ENCODE measurements at places on chromosomes 5 and 9. TPM values are rescaled to one million over a fixed set of nuclear protein-coding genes. Genes with fewer than 3 reads are reported as not detected.

ZFYVE16 gene
- polyA plus RNA-seq, result 56.0 TPM

SCGB3A2 gene
- polyA plus RNA-seq, result not detected

SLC1A3 gene
- polyA plus RNA-seq, result 3.4 TPM

MARCOL gene
- polyA plus RNA-seq, result not detected

SLC2A6 gene
- polyA plus RNA-seq, result 0.93 TPM

OCLN gene
- polyA plus RNA-seq, result 45.1 TPM

UAP1L1 gene
- 7.4 TPM for polyA plus RNA-seq

HEMGN gene
- 2.1 TPM for polyA plus RNA-seq

- no peak for DNase-seq
Measured at GRCh38 chr5:105632043-105632442, 2038.7 kb downstream of the EFNA5 start.

DNA sequence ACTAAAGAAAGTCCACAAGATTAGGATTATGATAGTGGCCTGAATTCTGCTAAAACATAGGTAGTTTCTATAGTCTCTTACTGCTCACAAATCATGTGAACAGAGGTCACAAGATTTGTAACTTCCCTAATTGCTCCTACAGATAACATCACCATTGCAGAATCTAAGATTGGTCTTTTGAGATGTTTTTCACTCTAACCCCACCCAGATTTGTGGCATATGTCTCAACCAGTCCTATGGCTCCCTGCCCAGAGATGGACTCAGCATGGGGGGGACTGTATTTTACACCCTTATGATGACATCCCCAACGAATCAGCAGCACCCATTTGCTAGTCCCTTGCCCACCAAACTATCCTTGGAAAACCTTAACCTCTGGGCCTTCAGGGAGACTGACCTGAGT, 1046.2 kb downstream of the CDH12 start:
- no peak for DNase-seq

GRCh38 chr9:3804103-3804502, 278.3 kb upstream of the RFX3 start:
- DNase-seq, result no peak

DNA sequence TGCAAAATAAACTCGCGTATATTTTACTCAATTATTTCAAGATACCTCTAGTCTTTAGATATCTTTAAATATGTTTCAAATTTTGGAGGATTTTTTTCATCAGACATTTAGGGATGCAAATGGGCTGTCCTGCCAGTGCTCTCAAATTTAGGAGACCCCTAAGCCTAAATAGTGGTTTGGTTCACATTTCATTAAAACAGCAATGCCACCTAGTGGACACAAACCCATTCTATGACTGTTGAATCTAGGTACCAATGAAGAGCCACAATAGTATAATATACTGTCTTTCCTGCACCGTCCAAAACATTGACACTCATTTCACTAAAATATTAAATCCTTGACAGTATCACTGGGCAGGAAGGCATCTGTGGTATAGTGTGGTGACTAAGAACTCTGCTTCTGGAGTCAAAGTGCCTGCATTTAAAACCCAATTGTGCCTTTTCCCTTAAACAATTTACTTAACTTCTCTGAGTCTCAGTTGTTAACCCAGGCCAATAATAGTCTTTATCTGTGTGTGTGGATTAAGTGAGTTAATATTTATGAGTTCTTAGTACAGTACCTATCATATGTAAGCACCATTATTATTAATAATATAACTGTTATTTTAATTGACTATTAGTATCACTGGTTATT, 148.0 kb downstream of the RORB start:
- no peak for DNase-seq

DNA sequence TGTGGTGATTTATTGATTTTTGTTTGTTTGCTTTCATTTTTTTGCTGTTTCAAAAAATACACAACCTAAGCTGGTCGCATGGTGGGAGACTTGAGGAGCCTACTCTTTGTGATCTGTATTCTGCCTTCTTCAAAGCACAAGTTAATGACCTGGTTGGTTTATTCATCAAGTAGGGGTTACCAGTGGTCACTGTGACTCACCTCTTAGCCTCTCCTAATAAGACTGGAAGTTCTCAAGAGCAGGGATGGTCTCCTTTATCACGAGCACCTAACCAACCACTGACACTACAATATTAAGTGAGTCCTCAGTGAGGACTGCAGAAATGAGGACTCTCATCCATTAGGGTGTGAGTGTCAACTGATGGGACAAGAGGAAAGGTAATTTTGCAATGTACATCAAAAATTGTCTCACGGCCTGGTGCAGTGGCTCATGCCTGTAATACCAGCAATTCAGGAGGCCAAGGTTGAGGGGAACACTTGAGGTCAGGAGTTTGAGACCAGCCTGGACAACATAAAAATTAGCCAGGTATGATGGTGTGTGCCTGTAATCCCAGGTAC, 13.6 kb upstream of the MTMR12 start:
- DNase-seq, result no peak

- DNase-seq, result no peak
Measured at GRCh38 chr9:82101475-82101874, 112.9 kb downstream of the SPATA31D1 start.

DNA sequence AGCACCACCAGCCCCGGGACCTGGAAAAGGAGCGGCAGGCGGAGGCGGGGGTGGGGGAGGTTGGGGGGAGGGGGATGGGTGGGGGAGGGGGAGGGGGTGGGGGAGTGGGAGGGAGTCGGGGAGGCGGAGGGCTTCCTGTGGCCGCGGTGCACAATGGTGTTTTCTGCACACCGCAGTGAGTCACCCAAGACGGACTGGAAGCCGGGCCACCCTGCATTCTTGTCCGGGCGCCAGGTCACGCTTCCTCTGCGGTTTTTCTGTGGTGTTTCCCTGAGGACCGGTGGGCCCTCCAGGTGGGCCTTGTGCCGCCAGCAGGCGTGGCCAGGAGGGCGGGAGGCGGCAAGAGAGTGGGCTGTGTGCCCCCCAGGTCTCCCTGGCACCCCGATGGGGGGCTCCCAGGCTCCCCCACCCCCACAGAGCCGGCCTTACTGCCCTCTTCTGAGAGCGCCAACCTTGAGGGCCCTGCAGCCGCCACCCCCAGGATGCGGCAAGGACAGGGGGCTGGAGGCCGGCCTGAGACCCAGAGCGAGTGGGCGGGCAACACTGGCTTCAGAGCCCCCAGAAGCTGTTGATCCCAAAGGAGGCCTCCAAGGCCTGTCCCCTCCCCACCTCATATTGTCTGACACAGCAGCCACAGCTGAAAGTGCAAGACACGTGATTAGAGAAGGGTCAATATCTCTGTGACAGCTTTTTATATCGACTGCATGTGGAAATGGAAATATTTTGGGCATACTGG, 11.1 kb downstream of the EXD3 start:
- no peak for DNase-seq

DNA sequence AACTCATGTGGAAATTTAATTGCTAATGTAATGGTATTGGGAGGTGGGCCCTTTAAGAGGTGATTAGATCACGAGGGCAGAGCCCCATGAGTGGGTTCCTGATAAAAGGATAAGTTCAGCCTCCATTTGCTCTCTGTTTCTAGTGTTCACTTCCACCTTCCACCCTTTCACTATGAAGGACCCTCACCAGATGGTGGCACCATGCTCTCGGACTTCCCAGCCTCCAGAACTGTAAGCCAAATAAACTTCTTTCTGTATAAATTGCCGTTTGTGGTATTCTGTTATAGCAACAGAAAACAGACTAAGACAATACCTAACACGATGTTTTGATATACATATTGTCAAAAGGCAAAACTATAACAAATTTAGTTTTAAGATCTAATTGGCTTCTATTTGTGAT, 166.2 kb downstream of the DEPDC1B start:
- DNase-seq, result no peak

DNA sequence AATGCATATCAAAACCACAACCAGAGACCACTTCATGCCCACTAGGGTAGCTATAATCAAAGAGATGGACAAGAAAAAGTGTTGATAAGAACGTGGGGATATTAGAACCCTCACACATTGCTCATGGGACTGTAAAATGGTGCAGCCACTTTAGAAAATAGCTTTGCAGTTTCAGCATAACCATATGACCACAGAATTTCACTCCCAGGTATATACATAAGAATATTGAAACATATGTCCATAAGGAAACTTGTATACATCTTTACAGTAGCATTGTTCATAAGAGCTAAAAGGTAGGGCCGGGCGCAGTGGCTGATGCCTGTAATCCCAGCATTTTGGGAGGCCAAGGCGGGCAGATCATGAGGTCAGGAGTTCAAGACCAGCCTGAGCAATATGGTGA, 56.4 kb downstream of the S1PR3 start:
- DNase-seq, result no peak

- DNase-seq, result no peak
Measured at GRCh38 chr9:6426117-6426516, 13.1 kb downstream of the UHRF2 start.

DNA sequence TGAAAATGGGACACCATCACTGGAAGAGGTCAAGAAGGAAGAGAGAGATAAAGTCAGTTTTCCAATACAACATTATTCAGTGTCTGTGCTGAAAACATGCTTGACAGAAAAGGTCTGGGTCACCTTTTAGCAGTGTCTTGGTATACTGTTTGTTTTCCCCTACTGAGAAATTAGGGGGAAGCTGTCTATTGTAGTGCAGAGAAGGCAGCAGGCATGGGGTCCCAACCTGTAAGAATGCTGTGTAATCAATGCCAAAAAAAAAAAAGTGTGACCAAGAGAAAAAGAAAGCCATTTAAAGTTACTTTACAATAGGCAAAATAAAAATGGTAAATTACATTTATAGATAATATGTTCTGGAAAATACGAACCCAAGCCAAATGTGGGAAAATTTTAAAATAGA, 139.3 kb downstream of the RAB3C start:
- DNase-seq, result no peak

DNA sequence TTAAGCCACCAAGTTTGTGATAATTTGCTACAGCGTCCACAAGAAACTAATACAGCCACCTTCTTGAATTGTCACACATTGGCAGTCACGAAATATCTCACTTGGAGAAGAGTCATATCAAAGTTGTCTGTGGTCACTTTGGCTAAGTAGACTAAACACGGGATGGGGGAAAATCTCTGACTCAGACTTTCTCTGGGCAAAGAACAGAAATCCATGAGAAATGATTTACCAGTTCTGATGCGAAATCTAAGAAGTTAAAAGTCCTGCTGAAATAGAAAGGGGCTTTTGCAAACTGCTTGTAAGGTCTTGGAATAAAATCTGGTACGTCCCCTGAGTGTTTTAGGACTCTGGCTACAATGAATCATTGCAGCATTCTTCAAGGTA, 158.4 kb downstream of the COL23A1 start:
- DNase-seq, result no peak

- no peak for DNase-seq
Measured at GRCh38 chr5:154418344-154418820, 27.4 kb upstream of the SAP30L start.

DNA sequence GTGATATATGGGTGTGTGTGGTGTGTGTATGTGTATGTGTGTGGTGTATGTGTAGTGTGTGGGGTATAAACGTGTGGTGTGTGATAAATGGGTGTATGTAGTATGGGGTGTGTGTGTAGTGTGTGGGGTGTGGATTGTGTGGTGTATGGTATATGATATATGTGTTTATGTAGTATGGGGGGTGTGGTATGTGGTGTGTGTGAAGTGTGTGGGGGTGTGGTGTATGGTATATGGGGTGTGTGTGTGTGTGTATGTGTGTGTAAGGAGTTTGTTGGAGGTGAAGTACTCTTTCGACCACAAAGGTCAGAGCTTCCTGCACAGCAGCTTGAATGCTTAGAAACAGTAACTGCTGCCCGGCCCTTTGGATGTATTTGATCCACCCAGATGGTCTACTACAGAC, 145.2 kb upstream of the IQGAP2 start:
- DNase-seq, result no peak

DNA sequence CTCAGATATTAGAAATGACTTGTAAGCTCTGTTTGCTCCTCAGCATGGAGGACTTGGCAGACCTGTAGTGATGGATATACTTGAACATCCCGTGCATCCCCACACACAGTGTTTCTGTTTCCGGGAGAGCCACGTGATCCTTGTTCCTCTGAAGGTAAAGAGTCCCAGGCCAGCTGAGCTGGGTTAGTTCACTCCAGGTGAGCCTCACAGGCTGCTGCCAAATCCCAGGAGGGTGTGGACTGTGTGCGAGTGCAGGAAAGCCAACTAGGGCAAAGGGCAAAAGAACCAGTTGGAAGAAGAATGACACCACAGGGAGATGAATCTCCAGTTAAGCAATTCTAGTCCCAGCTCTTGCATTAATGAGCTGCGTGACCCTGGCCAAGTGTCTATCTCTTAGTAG, 10.4 kb upstream of the TOMM5 start:
- DNase-seq, result no peak

GRCh38 chr5:152218694-152219093, 186.4 kb downstream of the NMUR2 start:
- DNase-seq, result no peak

DNA sequence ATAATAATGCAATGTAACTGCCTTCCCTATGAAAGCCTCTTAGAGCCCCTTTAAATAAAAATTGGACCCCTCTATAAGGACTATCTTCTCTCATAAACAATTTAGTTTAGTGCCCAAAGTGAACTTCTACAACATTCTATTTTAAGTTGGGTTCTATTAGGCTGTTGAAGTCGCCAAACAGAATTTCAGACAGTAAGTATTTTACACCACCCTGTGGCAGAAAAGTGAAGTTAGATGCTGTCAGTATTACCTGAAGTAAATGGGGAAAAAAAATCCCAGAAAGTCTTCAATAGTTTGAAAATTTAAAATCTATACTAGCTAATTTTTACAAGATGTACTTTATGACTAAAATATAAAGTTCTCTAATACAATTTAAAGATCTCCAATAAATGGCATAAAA, 29.5 kb downstream of the CAAP1 start:
- no peak for DNase-seq

DNA sequence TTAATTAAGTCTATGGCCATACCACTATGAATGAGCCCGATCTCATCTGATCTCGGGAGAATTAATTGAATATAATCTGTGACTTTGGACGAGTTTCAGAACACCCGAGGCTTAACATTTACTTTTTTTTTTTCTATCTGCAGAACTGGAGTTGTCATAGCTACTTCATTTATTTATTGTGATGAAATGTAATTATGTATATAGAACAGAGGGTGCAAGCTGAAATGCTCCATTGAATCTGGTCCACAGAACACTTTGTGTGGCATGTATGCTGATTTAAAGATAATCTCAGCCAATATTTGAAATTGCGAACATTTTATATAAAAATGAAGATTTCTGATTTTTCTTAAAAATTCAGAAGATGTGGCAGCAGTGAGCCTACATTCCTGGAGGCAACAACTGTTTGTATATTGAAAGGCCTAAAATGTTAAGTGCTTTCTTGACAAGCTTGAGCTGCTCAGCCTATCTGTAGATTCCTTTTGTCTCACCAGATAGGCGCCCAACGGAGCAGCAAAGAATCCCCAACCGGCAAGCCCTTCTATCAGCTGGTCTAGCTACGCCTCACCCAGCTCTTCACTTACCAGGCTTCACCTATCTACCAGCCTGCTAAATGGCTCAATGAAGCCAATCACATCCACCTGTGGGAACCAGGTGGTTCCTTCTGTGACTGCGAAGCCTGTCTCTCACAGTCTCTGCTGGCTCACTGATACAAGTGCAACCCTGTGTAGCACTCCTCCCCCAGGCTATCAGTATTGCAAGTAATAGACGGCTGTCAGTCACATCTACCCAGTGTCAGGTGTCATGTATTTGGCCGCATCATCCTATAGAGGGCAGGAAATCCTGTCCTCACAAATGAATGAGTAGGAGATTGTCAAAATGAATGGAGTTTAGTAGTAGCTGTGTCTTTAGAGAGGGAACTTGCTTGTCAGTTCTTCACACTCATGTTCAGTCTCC, 170.6 kb upstream of the MRPS30 start:
- DNase-seq, result no peak

GRCh38 chr5:133225671-133226152, 173.9 kb downstream of the HSPA4 start:
- no peak for DNase-seq

GRCh38 chr9:99356512-99356971, 134.5 kb downstream of the SEC61B start:
- DNase-seq, result no peak
